ENCODE measurements at places on chromosomes 5 and 9.

- DNase-seq, result no peak
These were observed 8.3 kb upstream of the COMMD10 start for GRCh38 chr5:116076496-116076895.

- DNase-seq, result no peak
These were observed 145.5 kb upstream of the HAPLN1 start for GRCh38 chr5:83866181-83866580.

- DNase-seq, result no peak
These were observed 290.1 kb upstream of the TRPC7 start for GRCh38 chr5:136655468-136655867.

DNA sequence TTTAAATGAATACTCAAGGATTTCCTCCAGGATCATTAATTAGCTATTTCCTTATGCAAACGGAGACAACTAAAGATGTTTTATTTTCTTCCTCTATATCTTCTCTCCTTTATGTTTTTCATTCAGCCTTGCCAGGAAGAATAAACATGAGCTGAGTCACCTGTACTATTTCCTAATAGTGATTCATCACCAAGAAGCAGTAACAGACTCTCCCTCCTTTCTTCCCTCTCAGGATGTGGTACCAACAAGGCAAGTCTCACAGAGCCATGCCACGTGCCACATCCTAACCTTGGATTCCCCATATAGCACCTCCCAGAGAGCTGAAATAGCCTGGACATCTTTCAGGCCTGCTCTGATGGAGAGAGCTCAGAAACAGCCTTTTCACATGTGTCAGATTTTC lies 758.6 kb upstream of the DMAC1 start:
- peak; percentile 36 for DNase-seq

DNA sequence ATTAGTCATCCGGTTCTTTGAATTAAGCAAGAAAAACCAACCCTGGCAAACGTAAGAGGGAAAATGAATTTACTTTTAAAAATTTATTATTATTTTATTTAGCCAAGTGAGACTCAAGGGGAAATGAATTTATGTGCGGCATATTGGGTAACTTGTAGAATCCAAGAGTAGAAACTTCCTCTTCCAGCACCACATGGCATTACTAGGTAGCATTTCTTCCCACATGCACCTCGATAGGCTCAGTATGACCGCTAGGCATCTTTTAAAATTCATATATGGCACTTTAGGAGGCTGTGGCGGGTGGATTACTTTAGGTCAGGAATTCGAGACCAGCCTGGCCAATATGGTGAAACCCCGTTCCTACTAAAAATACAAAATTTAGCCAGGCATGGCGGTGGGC lies 17.6 kb upstream of the MYO10 start:
- no peak for DNase-seq

- DNase-seq, result no peak
These were observed 617.1 kb upstream of the ADAMTS16 start for GRCh38 chr5:4523038-4523437.

- DNase-seq, result no peak
These were observed 188.9 kb downstream of the MPDZ start for GRCh38 chr9:13090628-13091027.

- no peak for DNase-seq
These were observed 60.7 kb downstream of the SMIM23 start for GRCh38 chr5:171846323-171846722.

- DNase-seq, result peak; percentile 34
These were observed 83.1 kb downstream of the EDIL3 start for GRCh38 chr5:84301535-84301934.

- DNase-seq, result no peak
These were observed 39.2 kb upstream of the LRRC14B start for GRCh38 chr5:152077-152476.
